ENCODE measurements at places on chromosomes 16 and 17.

GRCh38 chr17:81656118-81656743 lies at the start of gene PDE6G:
TSS of gene PDE6G (minus strand) at chr17:81656542. CDS start at chr17:81653305, 3,237 bp downstream.
- DNase-seq: no peak

GRCh38 chr16:85420501-85421337 lies 192.4 kb upstream of the GSE1 start:
- DNase-seq: peak; percentile 58

- no peak for DNase-seq
These were observed 19.3 kb downstream of the ARL2BP start for GRCh38 chr16:57264381-57264780.

- no peak for DNase-seq
These were observed 29.9 kb downstream of the KANSL1 start for GRCh38 chr17:46163316-46163715.

GRCh38 chr16:12405089-12405488 lies 398.6 kb downstream of the CPPED1 start:
- DNase-seq: no peak

DNA sequence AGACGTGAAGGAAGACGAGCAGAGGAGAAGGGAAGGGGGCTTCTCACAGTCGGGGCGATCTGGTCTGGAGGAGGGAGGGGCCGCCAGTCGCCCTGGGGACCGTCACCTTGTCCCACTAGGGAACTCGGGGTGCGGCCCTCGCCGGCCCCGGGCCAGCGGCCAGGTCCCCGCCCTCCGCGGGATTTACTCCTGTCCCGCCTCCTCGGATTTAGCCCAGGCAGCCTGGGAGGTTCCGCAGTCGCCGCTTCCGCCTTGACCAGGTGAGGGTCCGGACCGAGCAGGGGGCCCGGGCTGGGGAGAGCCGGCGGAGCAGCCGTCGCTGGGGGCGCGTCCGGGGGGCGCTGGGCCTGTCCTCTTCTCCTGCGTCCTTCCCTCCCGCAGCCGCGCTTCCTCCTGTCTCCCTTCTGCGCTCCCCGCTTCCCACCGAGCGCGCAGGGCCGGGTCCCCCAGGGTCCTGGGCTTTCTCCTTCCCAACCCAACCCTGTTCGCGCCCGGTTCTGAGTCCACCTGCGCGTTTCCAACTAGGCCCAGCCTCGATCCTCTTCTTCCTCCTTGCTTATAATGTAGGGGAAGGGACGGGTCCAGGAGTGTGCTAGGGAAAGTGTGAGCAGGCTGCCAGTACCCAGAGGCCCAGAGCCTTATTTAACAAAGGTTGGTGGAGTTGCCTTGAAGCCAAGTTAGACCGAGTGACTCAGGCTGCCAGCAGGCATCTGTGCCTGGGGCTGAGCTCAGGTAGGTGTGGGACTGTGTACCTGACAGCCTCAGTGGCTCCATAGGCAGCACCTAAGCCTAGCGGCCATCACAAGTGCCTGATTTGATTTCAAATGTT lies at the start of gene TNK1:
TSS of gene TNK1 (plus strand) at position 235 of the 829 bp plus-strand sequence. CDS start 1,838 bp downstream, outside the sequence.
- DNase-seq: no peak

GRCh38 chr17:77916703-77917481 lies 41.6 kb upstream of the TNRC6C start:
- DNase-seq: no peak

DNA sequence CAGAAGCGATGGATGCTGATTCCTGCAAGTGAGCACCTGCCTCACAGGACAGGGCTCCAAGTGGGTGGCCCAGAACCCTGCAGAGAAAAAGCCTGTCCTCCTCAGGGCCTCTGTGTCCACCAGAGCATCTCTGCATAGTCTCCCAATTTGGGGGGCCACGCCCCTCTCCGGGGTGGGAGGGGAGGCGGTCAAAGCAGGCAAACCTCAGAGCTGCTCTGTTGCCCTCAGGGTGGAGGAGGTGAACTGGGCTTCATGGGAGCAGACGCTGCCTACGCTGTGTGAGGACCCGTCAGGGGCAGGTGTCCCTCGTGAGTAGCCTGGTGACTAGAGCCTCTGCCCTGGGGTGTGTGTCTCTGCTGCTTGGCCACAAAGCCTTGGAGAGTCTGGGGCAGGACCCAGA lies 19.3 kb downstream of the TRPV2 start:
- DNase-seq: no peak

DNA sequence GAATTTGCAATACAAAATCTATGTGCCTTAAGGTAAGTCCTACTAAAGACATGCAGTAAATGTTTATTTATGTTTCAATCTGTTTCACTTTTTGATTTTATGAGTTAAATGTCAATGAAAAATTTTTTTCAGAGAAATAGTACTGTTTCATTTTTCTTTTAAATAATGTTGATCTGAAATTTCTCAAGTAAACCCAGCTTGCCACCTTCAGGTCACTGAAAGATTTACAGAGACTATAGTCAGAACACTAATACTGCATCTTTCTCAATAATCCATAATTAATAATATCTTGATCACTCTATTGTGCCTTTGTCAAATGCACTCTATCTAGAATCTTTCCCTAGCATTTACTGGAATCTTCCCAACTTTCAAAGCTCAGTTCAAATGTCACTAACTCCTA lies 6.5 kb upstream of the DHX40 start:
- DNase-seq: no peak

GRCh38 chr17:42249681-42250446 lies 26.3 kb downstream of the STAT5B start:
- no peak for DNase-seq

GRCh38 chr17:79929257-79930061 lies 90.2 kb upstream of the CBX4 start:
- no peak for DNase-seq

DNA sequence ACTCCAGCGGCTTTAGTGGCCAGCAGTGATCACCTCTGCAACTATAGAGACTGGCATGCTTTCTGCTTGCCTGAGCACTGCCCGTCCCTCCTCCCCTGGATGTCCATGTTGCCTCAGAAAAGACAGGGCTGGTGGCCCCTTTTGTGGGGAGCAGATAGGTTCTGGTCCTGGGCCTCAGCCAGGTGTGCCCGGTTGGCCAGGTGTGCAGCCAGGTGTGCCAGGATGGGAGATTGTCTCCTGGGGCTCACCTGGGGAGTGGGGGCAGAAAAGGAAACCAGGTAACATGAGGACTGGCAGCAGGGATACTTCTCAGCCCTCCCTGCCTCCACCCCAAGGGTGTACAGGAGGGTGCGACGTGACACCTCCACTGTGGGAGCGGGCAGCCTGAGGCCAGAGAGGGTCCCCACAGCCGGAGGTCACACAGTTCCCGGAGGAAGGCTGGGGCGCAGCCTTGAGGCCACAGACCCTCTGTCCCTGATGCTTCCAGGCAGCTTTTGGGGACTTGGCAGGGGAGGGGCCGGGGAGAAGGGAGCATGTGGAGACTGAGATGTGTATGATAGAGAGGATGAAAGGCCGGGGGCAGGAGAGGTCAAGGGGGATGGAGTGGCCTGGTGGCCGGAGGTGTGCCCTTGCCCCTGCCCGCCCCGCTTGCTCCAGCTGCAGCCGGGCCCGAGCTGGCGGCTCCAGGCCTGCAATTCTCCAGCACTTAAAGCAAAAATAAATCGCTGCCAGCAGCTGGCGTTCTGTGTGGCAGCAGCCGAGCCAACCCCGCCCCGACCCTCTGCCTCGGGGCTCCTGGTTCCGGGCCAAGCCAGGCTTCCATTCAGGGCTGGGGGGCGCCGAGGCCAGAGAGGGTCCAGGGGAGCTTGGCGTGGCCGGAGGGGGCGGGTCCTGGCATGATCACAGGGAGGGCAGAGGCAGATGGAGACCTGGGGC lies 6.7 kb downstream of the KCNJ12 start:
- DNase-seq: no peak

DNA sequence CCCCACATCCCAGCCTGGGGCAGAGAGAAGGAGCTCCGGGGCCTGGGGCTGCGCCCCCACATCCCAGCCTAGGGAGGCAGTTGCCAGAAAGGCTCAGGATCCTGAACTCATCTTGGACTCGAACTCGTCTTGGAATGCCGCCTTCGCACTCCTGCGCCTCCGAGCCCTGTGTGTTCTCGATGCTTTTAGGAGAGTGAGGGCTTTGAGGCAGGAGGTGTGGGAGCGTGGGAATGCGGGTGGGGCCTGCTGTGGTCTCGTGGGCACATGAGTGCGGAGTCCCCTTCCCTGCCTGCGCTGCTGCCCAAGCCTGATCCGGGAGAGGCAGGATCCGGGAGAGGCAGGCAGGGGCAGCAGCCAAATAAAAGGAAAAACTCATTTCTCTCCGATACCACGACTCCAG lies 1.2 kb downstream of the BHLHA9 start:
- no peak for DNase-seq

- no peak for DNase-seq
These were observed 497.4 kb upstream of the ZFHX3 start for GRCh38 chr16:73545290-73545689.

DNA sequence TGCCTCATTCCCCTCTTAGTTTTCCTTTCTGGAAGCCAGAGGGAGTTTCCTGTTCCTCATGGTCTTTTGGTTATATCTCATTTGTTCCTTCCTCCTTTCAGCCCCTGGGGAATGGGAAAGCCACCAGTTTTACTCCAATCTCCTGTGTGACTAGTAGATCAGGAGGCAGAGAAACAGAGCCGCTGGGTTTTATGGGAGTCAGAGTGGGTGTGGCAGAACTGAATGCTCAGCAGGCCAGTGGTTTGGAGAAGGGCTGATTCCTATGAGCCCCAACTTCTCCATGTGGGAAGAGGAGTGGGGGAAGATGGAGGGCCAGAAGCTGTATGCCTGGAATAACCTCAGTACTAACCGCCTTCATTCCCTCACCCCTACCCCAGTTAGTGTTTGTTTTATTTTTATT lies 4.1 kb downstream of the DNAH2 start:
- no peak for DNase-seq

DNA sequence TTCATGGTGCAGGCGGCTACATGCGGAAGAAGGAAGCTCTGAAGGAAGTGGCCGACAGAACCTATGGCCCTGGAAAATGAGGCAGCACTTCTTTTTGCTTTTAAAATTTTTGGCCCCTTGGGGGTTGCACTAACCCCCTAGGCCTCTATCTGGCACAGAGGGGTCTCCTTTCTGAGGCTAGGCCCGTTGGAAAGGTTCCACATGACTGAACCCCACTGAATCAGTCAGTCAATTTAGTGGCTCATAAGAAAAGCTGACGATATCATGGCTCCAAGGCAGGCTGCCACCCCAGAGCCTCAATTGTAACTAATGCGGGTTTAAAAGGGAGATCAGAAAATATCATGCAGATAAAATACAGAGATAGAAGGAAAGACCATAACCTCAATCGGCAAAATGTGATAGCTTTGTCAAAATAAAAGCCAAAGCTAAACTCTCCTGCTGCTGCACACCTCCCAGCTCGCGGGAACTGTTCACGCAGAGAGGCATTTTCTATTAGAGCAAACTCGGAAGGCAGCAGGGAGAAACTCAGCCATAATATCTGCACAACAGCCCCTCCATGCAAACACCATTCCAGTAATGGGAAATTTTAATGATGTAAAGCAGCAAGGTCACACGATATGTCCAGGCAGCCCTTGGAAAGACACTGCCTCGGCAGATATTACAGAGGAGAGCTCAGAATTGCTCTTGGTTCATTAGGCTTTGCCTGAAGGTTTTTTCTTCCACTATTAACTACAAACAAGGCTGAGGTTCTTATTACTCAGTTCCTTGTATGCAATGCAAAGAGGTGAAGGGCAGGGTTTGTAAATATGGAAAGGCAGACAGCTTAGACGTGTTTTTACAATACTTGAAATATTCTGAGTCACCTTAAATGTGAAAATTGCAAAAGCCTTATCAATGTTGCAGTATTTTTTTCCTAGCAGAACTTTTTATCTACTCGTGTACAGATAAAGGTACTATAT lies 200.4 kb upstream of the PMFBP1 start:
- no peak for DNase-seq

DNA sequence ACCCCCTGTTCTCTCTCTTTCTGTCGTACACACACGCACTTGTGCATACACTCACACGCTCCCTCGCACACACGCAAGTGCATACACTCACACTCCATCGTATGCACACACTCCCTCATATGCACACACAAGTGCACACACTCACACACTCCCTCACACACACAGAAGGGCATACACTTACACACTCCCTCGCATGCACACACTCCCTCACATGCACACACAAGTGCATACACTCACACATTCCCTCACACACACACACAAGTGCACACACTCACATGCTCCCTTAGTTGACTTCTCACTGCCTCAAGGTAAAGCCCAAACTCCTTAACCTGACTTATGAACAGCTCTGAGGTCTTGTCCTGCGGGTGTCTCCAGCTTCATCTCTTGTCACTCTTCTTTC lies 78.7 kb downstream of the NOG start:
- DNase-seq: no peak

DNA sequence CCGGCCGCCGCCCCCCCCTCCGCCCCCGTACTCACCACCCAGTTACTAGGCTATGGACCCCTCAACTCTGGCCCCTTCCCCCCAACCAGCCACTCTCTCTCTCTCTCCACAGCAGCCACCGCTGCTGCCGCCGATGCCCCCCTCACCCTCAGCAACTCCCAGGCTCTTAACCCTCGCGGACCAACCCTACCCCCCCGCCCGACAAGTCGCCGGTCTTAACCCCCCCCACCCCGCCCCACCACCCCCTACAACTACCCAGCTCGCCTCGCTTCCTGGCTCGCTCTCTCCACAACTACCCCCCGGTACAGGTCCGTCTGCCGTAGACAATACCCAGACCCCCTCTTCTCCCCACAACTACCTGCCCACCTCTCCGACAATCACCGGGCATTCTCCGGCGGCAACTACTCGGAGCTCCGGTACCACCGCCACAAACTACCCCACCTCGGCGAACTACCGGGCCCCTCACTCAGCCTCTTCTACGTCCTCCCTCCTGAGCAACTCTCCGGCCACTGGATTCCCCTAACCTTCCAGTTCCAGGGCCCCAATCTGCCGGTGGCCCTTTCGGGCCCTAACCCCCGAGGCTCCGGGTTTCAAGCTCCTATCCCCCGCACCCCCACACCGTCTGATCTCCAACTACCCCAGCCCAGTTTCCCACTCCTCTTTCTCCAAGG lies 702 bp downstream of the PHF23 start:
- no peak for DNase-seq

DNA sequence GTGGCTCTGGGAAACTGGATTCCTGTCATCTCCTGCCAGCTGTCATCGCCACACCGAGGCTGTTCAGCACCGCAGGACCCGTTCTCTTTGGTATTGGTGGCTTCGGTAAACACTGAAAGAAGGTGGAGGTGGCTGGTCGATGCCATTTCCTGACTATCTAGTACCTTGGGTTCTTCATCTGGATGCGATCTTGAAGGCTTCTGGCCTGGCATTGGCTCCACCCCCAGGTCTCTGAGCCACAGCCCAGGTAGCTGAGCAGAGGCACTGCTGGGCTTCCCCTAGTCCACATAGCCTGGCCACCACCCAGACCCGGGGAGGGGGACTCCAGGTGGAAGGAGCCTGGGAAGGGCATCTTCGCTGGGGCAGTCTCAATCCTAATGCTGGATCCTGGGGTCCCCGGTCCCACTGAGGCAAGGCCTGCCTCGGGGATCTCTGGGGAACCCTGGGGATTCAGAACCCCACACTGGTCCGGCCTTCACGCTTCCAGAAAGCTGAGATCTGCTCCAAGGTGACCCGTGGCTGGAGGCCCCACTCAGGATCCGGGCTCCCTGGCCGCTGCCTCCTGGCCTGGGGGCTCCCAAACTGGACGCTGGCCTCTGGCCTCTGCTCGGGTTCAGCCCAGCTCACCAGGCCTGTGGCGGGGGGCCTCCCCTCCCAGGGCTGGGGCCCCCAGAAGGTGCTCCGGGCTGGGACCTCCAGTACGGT lies 1.8 kb downstream of the C16orf54 start:
- no peak for DNase-seq

- no peak for DNase-seq
These were observed 262.6 kb downstream of the MAP2K6 start for GRCh38 chr17:69677130-69677529.

GRCh38 chr17:4604111-4604644 lies 19.8 kb downstream of the SMTNL2 start:
- no peak for DNase-seq

Measured in activated naive CD8-positive, alpha-beta T cell treated with anti-CD3 and anti-CD28 coated beads, Interleukin-2, amount 50 U/mL, for 16 hours (primary cell).